Activated naive CD4-positive, alpha-beta T cell treated with anti-CD3 and anti-CD28 coated beads for 36 hours (primary cell): ENCODE measurements at places on chromosomes 16 and 17.

DNA sequence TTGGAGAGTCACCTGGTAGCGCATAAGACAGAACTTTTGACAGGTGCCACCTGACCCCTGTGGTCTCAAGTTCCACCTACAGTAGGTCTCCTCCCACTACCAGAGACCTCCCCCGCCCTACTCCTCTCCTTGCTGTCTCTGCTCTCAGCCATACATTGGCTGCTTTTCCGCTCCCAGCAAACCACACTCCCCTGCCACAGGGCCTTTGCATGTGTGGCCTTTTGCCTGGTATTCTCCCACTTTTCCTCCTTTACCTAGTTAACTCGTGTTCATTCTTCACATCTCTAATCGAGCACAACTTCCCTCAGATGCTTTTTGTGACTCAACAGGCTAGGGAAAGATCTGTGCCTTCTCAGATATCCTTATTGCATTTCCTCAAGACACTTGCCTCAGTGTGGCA lies 218.3 kb upstream of the EEF2KMT start:
- DNase-seq: no peak

- DNase-seq: no peak
Measured at GRCh38 chr17:82083533-82084359, 14.3 kb downstream of the FASN start.

- DNase-seq: no peak
Measured at GRCh38 chr16:78528265-78528664, 428.8 kb downstream of the WWOX start.

DNA sequence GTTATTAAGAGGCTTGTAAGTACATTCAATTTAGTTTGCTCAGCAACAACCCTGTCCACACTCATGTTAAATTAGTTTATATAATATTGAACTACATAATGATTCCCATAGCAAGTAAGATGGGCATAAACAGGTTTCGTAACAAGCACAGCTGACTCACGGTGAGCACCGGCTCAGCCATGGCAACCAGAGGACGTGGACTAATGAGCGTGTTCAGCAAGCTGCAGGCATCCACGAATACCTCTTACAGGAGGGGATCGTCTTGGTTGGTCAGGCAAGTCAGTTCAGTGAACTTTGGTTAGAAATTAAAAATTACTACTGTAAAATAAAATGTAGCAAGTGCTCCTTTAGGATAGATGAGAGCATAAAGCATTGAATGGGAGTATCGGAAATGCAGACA lies 58.4 kb downstream of the ELAC2 start:
- DNase-seq: no peak

DNA sequence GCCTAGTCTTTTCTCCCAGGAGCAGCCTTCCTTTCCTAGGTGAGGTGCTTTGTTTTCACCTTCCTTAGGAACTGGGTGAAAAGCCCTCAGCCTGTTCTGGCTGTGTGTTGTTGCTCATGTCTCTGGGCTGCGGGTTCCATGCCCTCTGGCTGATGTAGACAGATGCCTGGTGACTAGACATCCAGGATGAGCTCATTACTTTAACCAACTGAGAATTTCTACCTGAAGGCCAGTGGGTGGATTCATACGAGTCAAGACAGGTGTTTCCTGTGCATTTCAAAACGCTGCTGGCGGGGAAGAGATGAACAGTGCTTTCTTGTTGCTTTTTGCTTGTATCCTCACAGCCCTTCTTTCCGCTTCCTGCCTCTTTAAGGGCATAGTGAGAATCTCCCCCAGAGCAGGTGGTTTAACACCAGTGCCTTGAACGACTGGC lies 22.3 kb downstream of the SAP30BP start:
- peak; percentile 81 for DNase-seq

- DNase-seq: no peak
Measured at GRCh38 chr17:34255381-34255732, 272 bp downstream of the CCL2 start.

DNA sequence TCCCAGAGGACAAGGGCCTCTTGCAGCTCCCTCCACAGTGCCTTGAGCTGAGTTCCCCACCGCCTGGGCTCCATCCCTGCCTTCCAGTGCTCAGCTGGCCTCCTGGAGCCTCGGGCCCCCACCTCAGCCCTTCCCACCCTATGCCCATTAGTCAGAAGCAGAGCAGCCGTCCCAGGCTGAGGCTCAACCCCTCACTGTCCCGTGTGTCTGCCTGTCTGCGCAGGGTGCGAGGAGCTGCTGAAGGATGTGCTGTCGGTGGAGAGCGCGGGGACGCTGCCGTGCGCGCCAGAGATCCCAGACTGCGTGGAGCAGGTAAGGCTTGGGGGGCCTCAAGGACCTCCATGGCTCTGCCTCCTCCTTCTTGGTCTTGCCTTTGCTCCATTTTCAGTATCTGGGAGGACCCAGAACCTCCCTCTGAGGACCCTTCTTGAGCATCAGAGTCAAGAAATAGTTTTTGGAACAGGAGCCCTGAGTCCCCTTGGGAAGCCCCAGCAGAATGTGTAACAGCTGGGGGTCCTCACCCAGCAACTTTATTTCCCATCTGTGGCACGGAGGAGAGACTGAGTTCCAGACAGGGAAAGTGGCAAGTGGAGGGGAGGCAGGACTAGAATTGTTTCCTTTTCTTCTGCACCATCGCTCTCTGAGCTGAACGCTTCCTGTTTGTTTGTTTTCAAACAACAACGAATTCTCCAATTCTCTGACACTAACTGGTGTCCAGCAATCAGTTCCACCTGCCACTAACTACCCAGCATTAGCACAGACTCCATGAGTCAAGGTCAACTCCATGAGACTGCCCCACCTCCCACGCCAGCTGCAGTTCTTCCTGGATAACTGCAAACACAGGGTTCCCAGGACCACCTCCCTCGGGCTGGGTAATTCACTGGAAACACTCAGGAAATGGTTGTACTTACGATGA lies 42.6 kb downstream of the RAB11FIP4 start:
- DNase-seq: no peak

GRCh38 chr17:74276541-74277009 lies 2.5 kb downstream of the DNAI2 start:
- no peak for DNase-seq

- DNase-seq: no peak
Measured at GRCh38 chr17:8896087-8896486, 28.6 kb upstream of the PIK3R6 start.

GRCh38 chr17:65495122-65496055 lies 66.1 kb downstream of the AXIN2 start:
- peak; percentile 35 for DNase-seq

GRCh38 chr17:14460516-14461226 lies 159.8 kb downstream of the HS3ST3B1 start:
- DNase-seq: no peak

- no peak for DNase-seq
Measured at GRCh38 chr17:60386147-60387058, 5.5 kb downstream of the USP32 start.
